Activated CD8-positive, alpha-beta T cell treated with anti-CD3 and anti-CD28 coated beads for 36 hours (primary cell): ENCODE measurements at places on chromosomes 4 and X. TPM values are rescaled to one million over a fixed set of nuclear protein-coding genes. Genes with fewer than 3 reads are reported as not detected.
A peak's percentile ranks its signal among the peaks of the same experiment; 100 is the strongest.

- DNase-seq, result no peak
Observed at GRCh38 chr4:41656572-41657520, 91.7 kb downstream of the PHOX2B start.

DNA sequence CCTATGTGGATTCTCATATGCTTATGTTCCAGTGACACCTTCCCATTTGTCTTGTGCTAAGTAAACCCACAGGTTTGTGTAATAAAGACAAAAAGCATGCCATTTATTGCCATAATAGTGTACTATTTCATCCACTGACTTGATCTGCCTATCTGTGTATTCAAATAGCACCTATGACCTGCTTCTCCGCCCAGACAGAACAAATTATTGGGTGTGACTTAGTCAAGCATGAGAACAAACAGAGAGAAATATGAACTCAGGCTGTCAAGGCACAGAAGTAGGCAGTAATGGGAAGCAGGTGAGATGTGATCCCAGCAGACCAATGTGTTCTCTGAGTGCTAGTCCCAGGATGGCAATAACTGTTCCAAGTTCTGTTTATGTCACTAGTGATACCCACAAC, 25.4 kb downstream of the ELOVL6 start:
- DNase-seq, result no peak

Gene SLIT2
- total RNA-seq, result not detected

Gene HHIP
- not detected for total RNA-seq

Gene SLC25A5
- 839 TPM for total RNA-seq

DNA sequence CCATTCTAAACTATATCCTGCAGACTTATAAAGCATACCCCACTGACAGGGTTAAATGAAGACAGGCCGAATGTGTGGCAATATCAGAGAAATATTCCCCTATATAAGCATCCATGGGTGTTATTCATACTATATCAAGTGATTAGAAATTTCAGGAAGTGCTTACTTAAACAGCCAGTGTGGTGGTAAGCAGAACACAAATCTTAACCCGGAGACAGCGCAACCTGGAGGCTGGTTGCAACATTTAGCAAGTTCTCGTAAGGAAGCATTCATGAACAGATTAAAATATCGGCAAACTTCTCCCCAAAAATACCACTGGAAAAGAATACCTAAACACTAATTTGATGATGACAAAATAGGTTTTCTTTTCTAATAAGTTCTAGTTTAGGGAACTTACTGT, 261.2 kb downstream of the CBLL2 start:
- DNase-seq, result no peak

Gene HNRNPD
- total RNA-seq, result 384 TPM

DNA sequence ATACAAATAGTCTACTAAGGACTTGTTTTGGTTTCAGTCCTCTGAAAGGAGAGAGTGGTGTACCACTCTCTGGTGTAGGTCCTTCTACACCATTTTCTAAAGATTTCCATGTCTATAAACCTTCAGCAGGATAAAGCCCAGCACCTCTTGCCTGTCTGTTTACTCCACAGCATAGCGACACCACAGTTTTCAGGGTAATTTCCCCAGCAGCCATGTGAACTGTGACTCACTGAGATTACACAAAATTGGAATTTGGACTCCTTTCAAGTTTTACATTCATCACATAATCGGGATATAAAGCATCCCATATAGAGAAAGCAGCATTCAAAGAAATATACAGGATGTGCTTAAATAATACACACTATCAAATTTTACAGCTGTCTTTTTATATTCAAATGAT, 229.6 kb downstream of the PRDM5 start:
- no peak for DNase-seq

Gene PF4V1
- total RNA-seq, result not detected

DNA sequence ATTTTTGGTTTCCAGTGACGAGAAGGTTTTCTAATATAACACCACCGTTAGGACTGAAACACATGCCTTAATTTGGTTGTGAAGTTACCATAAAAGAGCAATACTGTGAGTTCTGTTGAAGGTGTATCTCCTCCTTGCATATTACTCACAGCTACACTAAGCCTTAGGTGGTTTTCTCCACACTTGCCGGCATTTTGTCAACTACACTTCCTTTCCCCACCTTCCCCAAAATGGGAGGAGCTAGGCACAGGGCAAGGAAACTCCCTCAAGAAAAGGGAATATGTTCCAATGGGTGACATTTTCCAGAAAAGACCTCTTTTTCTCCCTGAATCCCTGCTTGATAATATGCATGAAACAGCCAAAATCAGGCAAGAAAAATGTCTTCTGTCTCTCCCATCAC, 44.8 kb downstream of the RELL1 start:
- DNase-seq, result no peak

Gene SLC2A9
- 0.54 TPM for total RNA-seq

GRCh38 chr4:8639021-8639420, 46.5 kb downstream of the CPZ start:
- DNase-seq, result no peak

- DNase-seq, result no peak
Observed at GRCh38 chr4:25970226-25970675, 56.2 kb downstream of the SMIM20 start.

DNA sequence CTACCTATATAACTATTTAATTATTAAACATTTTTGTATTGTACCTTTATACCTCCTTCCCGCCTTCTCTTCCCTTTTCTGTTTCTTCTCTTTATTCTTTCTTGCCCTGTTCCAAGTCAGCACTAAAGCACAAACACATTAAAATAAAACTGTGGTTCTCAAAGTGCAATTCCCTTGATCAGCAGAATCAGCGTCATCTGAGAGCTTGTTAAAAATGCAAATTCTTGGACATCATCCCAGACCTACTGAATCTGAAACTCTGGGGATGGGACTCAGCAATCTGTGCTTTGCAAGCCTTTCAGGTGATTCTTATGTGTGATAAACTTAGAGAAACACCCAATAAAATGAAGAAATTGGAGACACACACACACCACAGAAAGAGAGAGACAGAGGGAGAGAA, 178.4 kb upstream of the BMP3 start:
- DNase-seq, result no peak

Gene CFAP99
- not detected for total RNA-seq

Gene FHDC1
- 0.11 TPM for total RNA-seq

Gene USO1
- total RNA-seq, result 50.5 TPM

DNA sequence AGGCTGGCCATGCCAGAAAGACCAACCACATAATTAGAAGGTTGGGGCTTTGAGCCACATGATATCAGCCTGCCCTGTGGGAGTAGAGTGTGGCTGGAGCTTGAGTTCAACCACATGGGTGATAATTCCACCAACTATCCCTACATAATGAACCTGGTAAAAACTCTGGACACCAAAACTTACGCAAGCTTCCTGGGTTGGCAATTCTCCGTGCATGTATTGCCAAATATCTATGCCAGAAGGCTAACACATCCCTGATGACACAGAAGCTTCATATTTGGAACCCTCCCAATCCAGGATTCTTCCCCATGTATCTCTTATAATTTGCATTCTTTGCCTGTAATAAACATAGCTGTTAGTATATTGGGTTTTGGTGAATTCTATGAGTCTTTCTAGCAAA, 68.2 kb downstream of the FUNDC1 start:
- no peak for DNase-seq

Gene INTS6L
- 19.9 TPM for total RNA-seq

GRCh38 chr4:140851032-140851636, 94.9 kb upstream of the TBC1D9 start:
- peak; percentile 34 for DNase-seq

Gene DGAT2L6
- total RNA-seq, result not detected

Gene FAM47E
- total RNA-seq, result not detected

Gene REELD1
- total RNA-seq, result 0.11 TPM

- peak; percentile 58 for DNase-seq
Observed at GRCh38 chr4:138952411-138952810, 63.2 kb upstream of the NOCT start.

DNA sequence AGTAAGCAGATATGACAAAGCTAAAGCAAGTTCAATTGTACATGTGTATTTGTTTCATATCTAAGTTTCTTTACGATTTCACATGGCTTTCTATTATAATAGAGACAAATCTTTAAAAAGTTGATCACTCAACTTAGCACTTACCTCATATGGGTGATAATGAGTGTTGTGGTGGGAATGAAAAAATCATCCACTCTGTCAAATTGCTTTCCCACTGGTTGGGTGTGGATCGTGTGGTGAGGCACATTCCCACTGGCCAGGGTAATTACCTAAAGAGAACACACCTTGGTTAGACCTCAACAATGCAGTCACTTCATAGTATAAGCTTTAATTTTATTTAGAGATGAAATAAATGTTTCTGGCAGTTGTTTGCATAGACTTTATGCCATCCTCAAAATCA, 708.9 kb downstream of the FSTL5 start:
- no peak for DNase-seq

Gene TCEAL7
- not detected for total RNA-seq

- peak; percentile 25 for DNase-seq
Observed at GRCh38 chr4:48041535-48042137, 25.1 kb downstream of the NIPAL1 start.

DNA sequence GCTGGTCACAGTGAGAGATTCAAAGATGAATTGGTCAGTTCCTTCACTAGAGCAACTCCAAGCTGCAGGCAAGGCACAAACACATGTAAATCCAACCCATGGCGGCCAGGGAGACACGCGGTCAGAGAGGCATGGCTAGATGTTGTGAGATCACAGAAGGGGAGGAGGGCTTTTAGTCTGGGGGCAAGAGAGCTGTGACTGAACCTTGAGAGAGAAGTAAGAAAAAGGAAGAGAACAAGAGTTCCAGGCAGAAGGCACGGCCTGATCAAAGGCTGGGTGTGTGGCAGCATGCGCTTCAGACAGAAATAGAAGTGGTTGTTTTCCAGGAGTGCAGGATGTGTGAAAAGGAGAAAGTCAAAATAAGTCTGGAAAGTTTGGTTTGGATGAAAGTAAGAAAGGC, 15.9 kb downstream of the CCDC149 start:
- no peak for DNase-seq

Gene CXCL8
- 0.18 TPM for total RNA-seq

Gene FATE1
- total RNA-seq, result not detected

Gene TMSB15C
- total RNA-seq, result 3.9 TPM

- DNase-seq, result no peak
Observed at GRCh38 chrX:129632443-129632842, 22.3 kb downstream of the APLN start.

DNA sequence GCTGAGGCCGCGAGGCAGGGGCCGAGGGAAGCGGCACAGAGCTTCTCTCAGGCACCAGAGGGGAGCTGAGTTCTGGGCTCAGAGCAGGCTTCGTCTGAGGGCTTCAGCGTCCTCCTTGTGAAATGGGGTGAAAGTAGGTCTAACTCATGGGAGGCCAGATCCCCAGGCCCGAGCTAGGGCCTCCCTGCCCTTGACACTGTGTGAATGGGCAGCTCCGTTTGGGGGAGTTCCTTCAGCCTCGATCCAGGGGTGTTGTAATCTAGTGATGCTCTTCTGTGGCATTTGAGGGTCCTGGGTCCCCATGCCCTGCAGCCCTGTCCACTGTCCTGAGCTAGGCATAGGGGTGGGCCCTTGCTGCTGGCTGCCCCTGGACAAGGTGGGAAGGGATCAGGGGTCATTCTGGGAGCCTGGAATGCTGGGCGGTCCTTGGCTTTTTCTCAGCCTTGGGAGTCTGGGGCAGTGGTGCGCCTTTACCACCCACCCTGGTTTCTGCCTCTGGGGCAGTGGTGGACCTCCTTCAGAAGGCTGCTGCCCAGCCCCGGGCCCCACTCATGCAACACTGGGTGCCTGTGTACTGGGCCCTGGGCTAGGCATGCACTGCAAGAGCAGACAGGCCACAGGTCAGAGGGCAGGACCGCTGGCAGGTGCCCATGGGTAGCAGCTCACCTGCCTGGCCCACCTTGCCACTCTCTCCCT, 4.1 kb downstream of the SH3BP2 start:
- DNase-seq, result no peak

Gene SSX1
- total RNA-seq, result not detected

DNA sequence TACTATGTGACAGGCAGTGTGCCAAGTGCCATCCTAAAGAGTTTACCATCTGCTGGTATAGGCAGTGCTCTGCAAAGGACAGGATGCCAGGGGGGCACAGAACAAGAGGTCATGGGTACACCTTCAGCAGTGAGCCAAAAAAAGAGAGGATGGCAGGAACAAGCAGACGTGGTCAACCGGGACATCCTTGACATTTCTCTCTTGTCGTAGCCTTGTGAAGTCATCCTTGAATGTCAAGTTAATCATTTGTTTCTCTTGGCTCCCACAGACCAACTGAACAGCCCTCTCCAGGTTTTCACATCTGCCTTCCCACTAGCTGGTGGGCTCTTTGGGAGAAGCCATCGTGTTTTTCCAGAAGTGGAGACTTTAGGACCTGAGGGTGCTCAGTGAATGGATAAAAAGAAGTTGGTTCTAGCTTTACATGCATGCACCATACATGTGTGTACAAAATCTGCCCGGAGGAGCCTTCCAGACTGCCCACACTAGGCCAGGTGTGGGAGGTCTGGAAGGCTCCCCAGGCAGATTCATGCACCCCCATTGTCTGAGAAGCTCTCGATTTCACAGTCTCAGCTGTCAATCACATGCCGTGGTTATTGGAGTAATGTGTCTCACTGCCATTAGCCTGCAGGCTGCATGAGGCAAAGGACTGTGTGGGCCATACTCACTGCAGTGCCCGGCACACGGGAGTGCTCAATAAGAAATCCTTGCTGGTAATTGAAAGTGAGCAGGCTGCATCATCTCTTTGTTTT, 16.4 kb downstream of the PNMA6F start:
- no peak for DNase-seq

DNA sequence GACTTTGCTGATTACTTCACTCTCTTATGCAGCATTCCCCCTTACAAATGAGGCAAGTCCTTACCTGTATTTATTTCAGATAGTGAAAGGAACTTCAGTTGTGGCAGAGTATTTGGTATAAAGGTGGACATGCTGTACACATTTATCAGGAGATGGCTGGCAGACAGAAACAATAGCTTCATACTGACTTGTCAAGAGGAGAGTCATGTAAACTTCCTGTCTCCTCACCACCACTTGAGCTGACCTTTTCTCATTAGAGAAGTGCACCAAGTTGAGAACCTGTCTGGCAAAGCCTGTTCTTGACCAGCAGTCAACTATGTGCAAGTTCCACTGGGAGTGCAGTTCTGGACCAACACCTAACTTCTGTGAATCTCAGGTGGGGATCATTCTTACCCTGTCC, 80.8 kb downstream of the LARP1B start:
- no peak for DNase-seq

Gene MFAP3L
- 0.85 TPM for total RNA-seq

Gene TASL
- total RNA-seq, result 1.7 TPM

DNA sequence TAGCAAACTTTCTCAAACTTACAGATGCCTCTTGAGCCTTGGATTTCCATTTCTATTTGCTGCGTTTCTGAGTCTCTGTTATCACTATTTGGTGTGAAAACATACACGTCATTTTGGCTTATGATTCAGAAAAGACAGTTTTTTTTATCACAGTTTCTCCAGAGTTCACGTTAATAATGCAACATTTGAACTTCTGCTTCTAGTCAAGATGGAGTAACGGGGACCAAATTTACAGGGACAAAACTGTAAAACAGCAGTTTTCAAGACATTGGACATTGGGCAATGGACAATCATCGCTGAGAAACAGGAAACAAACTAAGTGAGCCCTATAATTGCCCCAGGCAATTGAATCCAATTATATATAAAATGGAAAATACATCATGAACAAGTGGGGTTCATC, 36.2 kb upstream of the TASL start:
- DNase-seq, result no peak
